HFFc6 (cell line): ENCODE measurements at places on chromosomes 4 and X.

- no peak for DNase-seq
Observed at GRCh38 chrX:68843992-68844391, 15.2 kb downstream of the EFNB1 start.

DNA sequence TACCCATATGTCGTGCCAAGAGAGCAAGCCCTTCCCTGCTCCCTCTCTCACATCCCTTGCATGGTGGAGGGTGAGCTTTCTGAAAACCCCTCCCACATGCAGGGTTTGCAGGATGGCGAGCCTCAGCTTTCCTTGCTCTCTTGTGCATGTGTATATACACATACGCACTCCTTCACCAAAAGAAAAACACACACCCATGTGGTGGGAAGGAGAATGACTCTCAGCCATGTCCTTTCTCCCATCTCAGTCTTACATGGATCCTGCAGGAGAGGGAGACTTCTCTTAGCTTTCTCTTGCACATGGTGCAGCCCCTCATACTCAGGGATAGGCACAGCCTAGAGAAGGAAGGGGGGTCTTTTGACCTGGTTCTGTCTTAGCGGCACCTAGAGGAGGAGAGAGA is 81.1 kb downstream of the CLCN5 start:
- no peak for DNase-seq

DNA sequence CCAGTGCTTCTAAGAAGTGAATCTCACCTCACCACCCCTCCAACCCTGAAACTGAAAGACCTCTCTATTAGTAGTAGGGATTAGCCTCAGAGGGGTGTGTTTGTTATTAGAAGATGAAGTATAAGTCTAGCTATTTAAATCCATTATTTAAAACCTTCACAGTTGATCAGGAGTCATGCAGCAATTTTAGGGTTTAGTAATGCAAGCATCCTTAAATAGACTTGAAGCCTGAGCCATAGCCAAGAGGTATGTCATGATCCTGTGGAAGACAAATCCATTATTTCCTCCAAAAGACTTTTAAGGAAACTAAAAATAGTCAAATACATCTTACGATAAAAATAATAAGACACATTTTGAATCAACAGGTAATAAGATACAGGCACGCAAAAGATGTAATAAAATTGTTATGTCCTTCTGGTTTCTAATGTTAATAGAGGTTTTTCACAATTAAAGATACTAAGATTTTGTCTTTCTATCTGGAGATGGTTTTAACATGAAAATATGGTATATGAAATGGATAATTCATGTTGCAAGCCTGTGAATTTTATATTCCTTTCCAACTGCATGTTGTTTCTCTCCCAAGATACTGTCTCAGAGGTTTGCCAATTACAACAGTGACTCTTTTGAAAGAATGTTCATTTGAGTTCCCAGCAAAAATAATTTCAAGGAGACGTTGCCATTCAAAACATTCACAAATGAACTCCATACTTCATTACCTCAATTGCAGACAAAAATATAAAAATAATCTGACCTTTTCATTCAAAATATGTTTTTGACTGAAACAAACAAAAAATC is 68.0 kb downstream of the LUZP4 start:
- DNase-seq = no peak

DNA sequence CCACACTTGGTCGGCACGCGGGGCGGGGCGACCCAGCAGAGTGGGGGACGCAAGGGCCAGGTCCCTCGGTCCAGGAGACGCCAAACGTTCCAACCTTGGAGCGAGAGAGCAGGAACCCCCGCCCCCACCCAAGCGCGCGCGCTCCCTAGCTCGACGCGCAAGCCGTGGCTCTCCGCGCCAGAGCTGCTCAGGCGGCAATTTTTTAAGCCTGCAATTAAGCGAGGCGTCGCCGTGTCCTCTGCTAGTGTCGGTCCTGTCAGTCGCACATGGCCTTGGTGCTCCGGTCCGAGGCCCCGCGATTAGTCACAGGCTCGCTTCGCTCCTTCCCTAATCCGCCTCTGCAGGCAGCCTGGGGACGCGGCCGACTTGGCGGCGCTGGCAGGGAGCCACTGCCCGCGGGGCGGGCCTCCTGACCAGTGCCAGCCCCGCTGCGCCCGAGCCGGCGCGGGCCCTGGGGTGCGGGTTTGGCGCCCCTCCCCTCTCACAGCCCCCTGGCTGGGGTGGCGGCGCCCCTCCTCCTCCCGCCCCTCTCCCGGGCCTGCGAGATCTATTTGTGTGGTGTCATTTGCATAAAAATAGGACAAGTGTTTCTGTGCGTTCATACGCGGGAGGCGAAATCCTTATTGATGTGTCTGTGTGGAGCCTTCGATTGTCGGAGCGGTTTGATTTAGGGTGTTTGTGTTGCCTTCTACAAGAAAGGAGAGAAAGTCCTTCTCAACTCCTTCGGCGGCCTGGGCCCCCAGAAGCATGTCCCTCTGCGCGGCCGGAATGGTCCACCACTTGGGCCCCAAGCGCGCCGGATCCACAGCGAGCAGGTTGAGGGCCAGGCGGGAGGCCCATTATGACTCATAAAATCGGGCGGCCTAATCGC is 9.8 kb upstream of the BCOR start:
- DNase-seq = peak; percentile 44

DNA sequence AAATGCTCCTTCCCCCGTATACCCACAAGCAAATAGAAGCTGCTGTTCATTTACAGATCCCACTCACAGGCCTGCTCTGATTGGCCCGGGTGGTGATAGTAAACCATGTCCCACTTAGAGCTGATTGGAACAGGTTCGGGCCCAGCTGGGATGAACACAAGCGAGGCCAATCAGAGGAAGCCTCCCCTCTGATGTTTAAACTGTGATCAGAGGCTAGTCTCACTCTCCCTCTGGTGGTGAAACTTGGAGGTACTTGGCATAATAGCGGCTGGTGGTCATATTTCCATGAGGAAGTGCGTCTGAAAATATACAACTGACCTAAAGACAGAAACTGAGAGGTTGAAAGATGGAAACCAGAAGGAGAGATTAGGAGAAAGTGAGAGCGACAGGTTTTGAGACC is 51.5 kb upstream of the TRPC3 start:
- DNase-seq = no peak

DNA sequence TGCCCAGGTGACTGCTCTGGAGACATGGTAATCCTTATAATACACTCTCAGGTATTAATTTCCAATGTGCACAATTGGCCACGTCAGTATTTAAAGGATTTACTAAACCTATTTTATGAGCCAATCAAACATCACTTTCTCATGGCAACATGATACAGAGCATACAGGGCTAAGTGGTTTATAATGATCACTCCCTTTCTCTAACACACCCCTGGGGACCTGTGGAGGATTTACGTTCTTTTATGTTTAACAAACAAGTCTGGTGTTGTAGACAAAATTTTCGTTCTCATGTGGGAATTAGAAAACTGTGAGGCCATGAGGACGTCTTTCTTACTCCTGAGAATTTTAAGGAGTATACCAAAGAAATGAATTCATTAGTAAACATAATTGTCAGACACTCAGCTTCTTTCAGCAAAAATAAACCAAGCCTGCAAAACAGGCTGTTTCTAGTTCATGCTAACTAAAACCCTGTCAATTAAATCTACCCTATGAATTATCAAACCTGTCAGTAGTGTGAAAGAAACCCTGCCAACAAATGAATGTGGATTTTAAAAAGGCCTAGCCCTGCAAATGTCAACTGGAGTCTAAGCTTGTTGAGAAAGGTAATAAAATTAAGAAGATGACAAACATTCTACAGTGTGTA is 155.8 kb downstream of the PDGFC start:
- DNase-seq = no peak

DNA sequence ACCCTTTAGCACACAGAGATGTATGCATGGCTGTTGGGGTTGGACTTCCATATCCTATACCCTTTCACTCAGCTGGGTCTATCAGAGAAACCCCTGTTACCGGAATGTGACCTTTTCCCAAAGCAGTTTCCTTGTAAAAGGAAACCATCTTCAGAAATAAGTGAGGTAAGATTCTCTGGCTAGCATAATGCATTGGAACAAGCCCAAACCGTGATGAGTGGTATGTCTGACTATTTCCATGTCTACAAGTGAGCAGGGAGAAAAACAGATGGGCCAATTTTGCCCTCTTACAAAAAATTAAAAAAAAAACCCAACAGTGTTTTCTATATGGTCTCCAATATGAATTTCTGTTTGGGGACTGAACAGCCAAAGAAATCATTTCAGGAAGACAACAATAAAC is 283.9 kb downstream of the SMARCA1 start:
- DNase-seq = peak; percentile 0

- DNase-seq = no peak
Observed at GRCh38 chr4:124555959-124556358, 156.6 kb downstream of the ANKRD50 start.

DNA sequence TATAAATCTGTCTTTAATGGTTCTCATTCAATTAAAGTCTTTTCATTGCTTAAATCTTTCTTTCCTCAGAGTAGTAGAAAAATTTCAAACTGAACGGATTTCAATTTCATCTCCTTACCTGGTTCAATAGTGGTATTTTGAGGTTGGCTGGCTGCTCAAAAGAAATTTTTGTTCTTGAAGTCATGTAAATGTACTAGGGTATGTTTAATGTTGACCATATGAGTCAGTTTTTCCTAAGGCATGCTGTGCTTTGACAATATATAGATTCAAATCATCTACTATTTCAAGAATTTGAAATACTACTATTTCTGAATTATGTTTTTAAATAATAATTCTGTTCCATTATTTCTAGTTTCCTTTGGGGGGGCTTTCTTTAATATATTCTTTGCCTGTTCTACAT is 105.5 kb downstream of the PACRGL start:
- DNase-seq = no peak

GRCh38 chr4:138111462-138112000 is 130.6 kb downstream of the SLC7A11 start:
- no peak for DNase-seq

DNA sequence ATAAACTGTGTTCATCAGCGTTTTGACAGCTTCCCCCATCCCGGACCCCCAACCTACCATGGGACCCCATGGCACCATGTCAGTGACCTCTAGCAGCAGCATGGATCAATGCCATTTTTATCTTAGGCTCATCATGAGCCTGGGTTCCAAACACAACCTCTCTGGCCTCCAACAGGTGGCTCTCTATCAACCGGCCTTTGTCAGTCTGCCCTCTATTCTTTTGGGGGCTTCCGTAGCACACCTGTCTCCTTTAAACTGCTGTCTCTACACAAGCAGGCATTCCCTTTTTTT is 721 bp upstream of the TMEM150C start:
- no peak for DNase-seq

GRCh38 chr4:129323658-129324057 is 227.7 kb downstream of the C4orf33 start:
- no peak for DNase-seq

DNA sequence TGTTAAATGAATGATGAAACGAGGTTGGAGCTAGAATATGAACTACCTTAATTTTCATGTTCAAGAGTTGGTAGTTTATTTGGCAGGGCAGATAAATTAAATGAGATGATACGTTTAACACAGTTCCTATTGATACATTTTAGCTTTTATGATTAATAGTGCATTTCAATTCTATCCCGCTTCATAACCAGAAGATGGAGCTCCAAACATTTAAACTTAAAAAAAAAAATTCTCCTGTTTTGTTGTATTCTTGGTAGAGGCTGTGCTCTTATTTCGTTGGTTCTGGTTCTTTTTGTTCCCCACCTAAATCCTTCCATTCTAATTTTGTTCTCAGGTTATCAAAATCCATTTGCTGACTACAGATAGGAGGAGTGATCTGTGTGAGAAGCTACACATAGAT is 71.8 kb upstream of the PTPN13 start:
- DNase-seq = no peak

- DNase-seq = peak; percentile 90
Observed at GRCh38 chr4:145130788-145131399, 32.8 kb downstream of the ABCE1 start.

- no peak for DNase-seq
Observed at GRCh38 chrX:71910986-71911730, 513 bp downstream of the NHSL2 start.

GRCh38 chr4:111221371-111221770 is 598.5 kb upstream of the PITX2 start:
- no peak for DNase-seq

GRCh38 chrX:48715876-48716502 is 19.5 kb downstream of the SUV39H1 start:
- DNase-seq = no peak

- DNase-seq = no peak
Observed at GRCh38 chr4:15361529-15361928, 66.3 kb upstream of the C1QTNF7 start.

- no peak for DNase-seq
Observed at GRCh38 chr4:121800638-121800960, 524 bp upstream of the EXOSC9 start.

- no peak for DNase-seq
Observed at GRCh38 chr4:124065936-124066335, 646.6 kb downstream of the ANKRD50 start.

- DNase-seq = no peak
Observed at GRCh38 chr4:18039113-18039512, 17.6 kb upstream of the LCORL start.

DNA sequence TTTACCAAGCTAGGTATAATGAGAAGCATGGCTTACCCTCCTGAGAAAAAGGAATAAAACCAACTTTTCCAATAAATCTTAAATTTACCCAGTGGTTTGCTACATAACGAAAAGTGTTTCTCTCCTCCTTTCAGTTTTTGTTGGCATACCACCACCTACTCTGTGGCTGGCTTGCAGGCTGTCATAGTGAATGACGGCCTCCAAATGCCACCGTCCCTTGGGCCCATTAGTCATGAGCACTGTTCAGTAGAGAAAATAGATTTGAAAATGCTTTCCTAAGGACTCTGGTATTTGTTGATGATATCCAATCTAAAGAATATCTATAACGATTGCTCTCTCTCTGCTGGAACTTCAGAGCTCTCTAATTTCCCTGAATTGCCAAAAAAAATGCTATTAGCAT is 488.3 kb downstream of the MAGEE1 start:
- no peak for DNase-seq

DNA sequence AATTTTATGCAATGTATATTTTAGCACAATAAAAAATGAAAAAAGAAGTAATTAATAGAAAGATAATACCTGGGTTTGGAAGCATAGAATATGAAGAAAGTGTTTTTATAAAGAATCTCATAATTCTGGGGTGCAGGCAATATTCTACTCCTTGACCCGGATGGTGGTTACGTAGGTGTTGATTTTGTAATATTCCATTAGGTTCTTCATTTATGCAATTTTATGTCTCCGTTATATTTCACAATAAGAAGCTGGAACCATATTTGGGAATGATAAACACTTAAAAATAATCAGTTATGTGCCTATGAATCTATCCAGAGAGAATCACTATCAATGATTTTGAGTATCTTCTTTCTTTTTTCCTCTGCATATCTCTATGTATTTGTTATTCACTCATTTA is 38.5 kb downstream of the CHRNA9 start:
- no peak for DNase-seq

GRCh38 chr4:81021142-81021944 is 9.2 kb upstream of the BMP3 start:
- no peak for DNase-seq

DNA sequence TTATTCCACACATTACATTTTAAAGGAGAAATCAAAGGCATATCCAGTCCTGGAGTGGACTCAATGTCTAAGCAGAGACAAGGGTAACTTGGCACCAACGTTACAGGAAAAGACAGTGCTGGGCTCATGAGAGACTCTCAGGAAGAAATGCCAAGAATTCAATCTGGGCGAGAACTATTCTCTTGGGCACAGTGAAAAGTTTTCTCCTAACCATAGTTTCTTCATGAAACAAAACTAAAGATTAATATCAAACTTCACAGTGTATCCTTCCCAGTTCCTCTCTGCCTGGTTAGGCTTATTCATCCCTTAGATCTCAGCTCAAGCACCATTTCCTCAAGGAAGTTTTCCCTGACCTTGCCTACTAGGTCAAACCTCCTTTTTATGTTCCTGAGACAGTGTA is 109.4 kb upstream of the TLL1 start:
- no peak for DNase-seq
